ENCODE measurements at places on chromosomes 12 and 14.
A peak's percentile ranks its signal among the peaks of the same experiment; 100 is the strongest.

DNA sequence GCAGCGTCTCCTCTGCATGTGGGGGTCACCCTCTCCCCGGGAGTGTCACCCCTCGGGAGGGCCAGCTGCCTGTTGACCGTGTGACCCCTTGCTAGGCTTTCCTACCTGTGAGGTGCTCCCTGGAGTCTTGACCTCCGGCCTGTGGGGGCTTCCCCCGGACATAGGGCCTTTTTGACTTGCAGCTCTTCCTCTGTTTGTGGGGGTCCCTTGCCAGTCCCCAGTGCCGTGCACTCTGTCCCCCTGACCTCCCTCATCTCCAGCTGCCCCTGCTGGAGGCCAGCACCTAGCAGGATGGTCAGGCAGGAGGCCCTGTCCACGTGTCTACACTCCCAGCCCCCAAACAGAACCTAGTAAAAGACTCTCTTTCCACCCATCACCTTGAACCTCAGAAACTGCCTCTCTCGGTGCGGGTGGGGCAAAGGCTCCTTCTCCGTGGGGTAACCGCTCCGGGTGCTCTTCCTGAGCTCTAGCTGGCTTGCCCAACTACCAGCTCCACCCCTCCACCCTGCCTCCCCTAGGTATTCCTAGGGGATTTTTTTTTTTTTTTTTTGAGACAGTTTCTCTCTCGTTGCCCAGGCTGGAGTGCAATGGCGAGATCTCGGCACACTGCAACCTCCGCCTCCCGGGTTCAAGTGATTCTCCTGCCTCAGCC, 810 bp downstream of the AACS start:
- no peak for DNase-seq

DNA sequence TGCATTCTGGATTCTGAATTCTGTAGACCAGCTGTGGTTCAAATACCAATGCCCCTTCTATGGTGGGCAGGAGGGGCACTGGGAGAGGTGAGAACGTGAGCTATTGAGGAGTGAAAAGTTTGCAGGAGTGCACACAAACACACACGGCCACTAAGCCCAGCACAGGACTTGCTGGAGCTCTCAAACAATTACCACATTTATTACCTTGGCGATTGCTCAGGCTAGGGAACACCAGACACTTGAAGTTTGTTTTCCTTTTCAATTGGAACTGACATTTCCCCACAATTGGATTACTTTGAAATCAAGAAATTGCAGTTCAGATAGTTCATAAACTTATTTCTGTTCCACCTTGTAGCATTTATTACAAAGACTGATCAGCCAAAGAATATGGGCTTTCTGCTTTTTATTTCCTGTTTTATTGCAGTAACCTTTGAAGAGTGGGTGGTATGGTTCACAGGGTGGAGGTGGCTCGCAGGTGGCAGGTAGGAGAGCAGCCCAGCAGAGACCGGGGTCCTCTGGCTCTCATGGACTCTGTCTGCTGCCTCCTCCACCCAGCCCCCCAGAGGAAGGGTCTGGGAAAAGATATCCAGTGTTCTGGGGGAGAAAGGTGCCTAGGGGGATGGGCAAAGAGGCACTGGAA, 429.8 kb upstream of the CCDC196 start:
- DNase-seq, result no peak

GRCh38 chr12:69106482-69107118, 132.8 kb upstream of the CPSF6 start:
- DNase-seq, result no peak

GRCh38 chr12:121278169-121279070, 18.1 kb downstream of the CAMKK2 start:
- no peak for DNase-seq

DNA sequence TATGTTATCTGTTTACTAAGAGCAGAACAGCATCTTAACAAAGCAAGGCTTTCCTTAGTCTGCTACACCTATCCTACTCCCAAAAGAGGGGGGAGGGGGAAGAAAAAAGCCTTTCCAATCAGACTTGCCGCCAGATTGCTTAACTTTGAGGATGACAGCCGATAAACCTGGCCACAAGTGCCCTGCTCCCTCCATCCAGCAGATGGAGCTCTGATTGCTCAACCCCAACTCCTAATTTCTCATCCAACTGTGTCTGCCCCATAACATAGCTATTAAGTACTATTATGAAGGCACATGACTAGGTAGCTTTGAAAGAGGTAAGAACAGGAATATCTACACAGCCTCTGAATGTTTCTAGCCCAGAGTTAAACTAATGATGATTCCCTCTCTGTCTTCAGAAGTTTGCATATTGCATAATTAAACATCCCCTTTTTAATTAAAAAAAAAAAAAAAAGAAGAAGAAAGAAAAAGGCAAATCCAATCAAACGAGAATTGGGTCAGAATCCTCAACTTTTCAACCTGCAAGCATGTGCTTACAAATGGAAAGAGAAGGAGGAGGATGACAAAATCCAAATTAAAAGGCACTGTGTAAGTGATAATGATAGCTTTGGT, 247.4 kb downstream of the GALC start:
- no peak for DNase-seq

DNA sequence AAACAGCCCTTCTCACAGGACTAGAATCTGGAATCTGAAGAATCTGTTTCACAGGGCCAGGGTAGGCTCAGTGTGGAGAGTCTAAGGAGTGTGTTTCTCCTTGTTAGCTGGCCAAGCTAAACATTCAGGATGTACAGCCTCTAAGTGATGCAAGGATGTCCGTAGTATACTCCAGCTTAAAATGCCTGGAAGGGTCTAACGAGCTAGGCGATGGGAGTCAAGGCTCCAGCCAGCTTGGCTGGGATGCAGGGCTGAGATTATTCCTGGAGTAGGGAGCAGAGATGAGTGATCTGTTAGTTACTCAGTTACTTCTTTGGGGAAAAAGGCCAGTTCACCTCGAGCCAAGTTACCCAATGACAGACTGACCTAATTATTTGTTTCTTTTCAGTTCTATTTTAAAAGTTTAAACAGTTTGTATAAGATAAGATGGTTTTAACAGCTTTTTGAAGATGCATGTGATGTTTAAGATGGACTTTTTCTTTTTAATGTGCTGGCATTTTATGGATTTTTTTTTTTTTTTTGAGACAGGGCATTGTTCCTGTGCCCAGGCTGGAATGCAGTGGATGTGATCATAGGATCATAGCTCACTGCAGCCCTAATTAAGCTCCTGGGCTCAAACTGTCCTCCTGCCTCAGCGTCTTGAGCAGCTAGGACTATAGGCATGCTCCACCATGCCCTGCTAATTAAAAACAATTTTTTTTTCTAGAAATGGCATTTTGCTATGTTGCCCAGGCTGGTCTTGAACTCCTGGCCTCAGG, 41.1 kb downstream of the SYNE2 start:
- DNase-seq, result no peak

GRCh38 chr12:107702106-107702505, 16.5 kb downstream of the PWP1 start:
- no peak for DNase-seq

DNA sequence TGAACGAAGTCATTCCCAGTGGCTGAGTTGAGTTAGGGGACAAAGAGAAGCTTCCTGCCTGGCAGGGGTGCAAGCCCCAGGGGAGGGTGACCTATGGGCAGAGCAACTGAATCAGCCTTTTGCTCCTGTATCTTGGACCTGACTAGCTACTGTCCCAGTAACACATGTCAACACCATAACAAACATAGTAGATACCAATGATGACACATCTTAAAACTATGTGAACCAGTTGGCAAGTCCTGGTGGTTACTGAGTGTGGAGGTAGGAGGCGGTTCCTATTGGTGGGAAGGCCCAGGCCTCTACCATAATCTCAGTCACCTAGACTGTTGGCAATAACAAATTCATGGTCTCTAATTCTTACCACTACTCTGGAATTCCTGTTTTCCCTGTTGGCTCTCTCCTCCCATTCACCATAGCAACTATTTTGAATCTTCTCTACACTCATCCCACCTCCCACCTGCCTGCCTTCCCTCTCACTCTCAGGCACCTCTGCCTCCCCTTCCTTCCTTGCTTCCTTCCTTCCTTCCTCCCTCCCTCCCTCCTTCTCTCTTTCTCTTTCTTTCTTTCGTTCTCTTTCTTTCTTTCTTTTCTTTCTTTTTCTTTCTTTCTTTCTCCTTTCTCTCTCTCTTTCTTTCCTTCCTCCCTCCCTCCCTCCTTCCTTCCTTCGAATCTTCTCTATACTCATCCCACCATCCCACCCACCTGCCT, 8.1 kb upstream of the P2RX7 start:
- no peak for DNase-seq

- DNase-seq, result no peak
Measured at GRCh38 chr14:92490239-92490959, 23.2 kb upstream of the RIN3 start.

DNA sequence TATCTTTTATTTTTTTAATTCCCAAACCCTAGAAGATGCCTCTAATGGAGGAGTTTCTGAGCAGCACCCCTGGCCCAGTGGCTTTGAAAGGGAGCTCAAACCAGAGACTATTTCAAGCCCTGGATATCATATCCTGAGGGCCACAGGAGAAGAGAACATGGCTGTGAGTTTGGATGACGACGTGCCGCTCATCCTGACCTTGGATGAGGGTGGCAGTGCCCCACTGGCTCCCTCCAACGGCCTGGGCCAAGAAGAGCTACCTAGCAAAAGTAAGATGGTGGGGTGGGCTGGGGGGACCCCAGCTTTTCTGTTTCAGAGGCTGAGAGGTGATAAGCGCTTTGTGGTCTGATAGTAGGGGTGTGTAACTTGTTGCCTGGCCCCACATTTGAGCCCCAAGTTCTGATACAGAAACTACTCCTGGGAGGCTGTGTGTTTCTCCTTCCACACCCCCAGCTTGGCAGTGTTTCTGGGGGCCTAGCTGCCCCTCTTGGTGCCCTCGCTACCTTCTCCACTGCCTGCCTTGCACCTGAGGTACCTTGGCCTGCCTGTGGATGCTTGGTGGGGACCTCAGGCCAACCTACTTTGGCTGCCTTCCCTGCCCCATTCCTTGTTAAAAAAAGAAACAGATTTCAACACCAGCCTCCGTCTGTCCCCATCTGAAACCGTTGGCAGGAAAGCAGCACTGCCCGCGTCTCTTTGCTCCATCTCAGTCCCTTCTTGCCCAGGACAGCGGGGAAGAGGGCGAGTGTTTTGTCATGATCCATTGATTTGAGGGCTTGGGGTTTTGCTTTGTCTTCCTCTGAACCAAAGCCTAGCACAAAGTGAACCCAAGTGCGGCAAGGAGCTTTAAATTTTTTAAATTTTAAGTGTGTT, 5.7 kb downstream of the TPCN1 start:
- DNase-seq, result no peak

DNA sequence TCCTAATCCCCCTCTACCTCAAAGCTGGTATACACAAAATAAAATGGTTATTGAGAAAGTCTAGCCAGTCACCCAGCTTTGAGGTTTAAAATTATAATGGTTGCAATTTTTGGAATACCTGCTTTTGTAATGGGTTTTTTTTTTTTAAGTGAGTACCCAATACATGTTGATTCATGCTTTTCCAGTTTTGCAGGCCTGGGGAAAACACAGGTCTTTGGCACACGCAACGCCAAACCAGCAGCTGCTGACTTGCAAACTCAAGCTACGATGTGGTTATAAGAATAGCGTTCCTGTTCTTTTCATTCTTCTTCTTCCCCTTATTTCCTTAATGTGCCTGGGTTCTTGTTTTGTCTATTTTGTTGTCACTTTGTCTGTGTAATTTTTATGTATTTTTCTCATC, 233.0 kb downstream of the EGLN3 start:
- DNase-seq, result no peak

- DNase-seq, result no peak
Measured at GRCh38 chr12:49707812-49708147, 575 bp upstream of the FMNL3 start.

GRCh38 chr14:64324461-64324860, 30.3 kb upstream of the ESR2 start:
- no peak for DNase-seq

- DNase-seq, result no peak
Measured at GRCh38 chr14:73887694-73888459, 1.2 kb downstream of the ZNF410 start.

- no peak for DNase-seq
Measured at GRCh38 chr12:4432878-4433744, 12.5 kb downstream of the FGF6 start.

DNA sequence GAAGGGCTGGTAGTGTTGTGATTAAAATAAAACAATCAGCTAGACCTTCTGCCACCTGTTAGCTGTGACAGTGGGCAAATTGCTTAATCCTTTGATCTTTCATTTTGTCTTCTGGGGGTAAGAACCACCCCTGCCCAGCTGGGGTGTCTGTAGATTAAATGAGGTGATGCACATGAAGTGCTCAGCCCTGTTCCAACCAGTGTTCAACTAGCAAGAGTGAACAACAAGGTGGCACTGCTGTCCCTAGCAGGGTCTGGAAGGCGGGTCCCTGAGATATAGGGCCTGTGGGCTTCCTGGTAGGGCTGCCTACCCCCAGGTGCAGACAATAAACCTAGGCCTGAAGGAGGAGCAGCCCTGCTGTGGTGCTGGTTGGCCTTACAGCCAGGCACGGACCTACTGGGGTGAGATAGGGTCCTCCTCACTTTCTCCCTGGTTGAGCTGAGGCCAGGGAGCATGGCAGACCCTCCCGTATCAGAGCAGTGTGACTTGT, 60.6 kb downstream of the ARL6IP4 start:
- peak; percentile 95 for DNase-seq

DNA sequence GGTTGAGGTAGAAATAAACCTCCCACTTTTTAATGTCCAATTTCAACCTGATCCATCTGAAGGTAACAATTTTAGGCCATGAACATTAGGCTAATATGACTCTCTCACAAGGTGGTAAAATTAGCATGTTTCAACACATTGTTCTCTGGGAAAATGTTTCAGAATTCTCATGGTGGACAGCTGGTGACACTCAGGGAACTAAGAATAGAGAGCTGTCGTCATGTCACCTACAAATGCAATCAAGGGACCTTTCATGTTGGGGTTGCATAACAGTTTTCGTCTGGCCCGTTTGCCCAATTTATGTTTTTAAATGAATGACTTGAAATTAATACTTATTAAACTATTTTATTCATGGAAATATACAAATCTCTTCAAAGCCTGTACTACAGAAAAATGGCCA, 180.7 kb upstream of the PRICKLE1 start:
- no peak for DNase-seq

GRCh38 chr14:102965282-102965681, 42.8 kb downstream of the AMN start:
- no peak for DNase-seq

DNA sequence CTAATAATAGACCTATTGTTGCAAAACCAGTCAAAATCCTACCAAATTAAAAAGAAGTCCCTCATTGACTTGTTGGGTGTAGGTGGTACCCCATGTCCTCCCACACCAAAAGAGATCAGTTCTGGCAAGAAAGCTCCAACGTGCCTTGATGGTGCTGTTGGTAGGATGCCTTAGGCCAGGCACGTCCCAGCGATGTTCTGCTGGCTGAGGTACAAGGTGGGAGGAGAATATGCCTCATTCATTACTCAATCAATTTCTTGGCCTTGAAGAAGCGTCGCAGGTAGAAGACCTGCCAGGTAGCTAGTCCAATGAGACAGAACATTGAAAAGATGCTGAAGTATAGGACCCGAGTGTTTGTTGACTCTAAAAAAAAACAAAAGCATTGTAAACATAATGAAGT, 7.8 kb upstream of the NEK9 start:
- no peak for DNase-seq

GRCh38 chr12:12705838-12706520, 10.0 kb upstream of the GPR19 start:
- DNase-seq, result no peak

All from NCI-H510A (cell line).